CD4-positive, alpha-beta T cell (primary cell): ENCODE measurements at places on chromosomes 4 and X.

GRCh38 chrX:3994315-3994714, 280.9 kb upstream of the PRKX start:
- H3K36me3 ChIP-seq: no peaks in the 10 kb centered on the region
- H3K27me3 ChIP-seq: no peaks in the 10 kb centered on the region
- H3K4me3 ChIP-seq: no peak overlapping the region
- no peak overlapping the region for H3K27ac ChIP-seq
- DNase-seq: no peak
- H3K4me1 ChIP-seq: no peaks in the 10 kb centered on the region

DNA sequence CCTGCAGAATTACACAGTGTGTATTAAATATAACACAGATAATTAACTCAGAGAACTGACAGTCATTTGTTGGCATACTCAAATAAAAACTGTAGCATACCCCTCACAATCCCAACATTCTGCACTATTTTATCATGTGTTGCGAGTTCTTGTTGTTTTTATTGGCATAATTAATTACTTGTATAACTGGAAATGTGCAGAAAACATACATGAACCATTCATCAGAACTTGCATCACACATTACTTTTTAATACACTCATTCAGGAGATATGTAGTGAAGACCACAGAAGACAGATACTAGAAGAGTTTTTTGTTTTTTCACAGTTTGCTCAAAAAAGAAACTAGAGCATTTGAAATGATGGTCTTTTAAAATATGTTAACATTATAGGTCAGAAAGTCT, 74.6 kb upstream of the NEIL3 start:
- no peak for DNase-seq
- no peaks in the 10 kb centered on the region for H3K4me1 ChIP-seq

DNA sequence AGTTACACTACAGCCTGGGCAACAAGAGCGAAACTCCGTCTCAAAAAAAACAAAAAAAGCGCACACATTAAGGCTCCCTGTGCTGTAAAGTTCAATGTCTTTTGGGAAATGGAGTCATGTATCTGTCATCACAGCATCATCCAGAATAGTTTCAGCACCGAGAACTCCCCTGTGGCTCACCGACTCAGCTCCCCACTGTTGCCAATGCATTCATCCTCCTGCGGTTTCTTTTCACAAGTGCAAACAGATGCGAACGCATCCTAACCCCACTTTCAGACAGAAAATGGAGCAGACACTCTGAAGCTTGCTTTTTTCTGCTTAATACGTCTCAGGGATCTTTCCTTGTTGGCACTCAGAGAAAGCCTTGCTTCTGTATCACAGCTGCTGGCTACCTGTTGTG, 13.8 kb upstream of the SH3TC1 start:
- no peaks in the 10 kb centered on the region for H3K4me1 ChIP-seq
- no peak overlapping the region for H3K4me3 ChIP-seq
- no peaks in the 10 kb centered on the region for H3K36me3 ChIP-seq
- DNase-seq: no peak
- H3K27ac ChIP-seq: no peak overlapping the region

DNA sequence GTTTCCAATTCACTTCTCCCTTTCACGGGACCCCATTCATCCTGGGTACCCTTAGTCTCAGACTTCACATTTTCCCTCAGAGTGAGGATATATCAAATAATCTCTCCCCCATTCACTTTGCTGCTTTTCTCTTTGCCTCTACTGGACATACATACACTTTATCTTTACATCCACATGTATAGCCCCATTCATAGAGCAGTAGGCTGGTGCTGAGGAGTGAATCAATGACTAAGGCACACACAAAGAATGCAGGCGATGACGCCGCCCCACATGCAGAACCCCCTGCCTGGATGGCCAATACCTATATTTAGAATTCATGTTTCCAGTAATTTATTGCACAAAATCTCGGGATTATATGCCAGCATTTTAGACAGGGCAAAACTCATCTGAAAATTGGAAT, 554.3 kb upstream of the TENM3 start:
- DNase-seq: no peak
- H3K27me3 ChIP-seq: no peaks in the 10 kb centered on the region
- H3K27ac ChIP-seq: no peak overlapping the region
- no peaks in the 10 kb centered on the region for H3K4me1 ChIP-seq

- no peaks in the 10 kb centered on the region for H3K27me3 ChIP-seq
- H3K36me3 ChIP-seq: no peaks in the 10 kb centered on the region
- no peak for DNase-seq
- no peak overlapping the region for H3K4me3 ChIP-seq
Measured at GRCh38 chr4:24889991-24890390, 22.9 kb downstream of the CCDC149 start.
